ENCODE measurements at places on chromosomes 16 and 17.

- no peak for ATAC-seq
Measured at GRCh38 chr17:27576477-27577083, 54.4 kb upstream of the LGALS9 start.

DNA sequence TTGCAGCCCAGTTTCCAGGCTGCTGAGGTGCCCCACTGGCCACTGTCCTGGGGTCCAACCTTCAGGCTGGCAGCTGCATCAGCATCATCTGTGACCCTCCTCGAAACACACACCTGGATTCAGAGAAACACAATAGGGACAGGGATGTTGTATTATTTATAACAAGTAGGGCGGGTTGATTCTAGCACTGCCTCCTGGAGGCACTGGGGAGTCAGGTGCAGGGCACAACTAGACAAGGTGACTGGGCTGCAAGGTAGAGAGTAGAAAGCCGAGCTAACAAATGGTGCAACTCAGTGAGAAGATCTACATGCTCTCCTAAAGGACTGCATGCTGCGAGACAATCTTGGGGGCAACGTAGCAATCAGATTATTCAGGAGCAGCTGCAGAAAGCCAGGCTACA lies 317.3 kb downstream of the SLC39A11 start:
- ATAC-seq, result no peak

- no peak for ATAC-seq
Measured at GRCh38 chr16:28503470-28504259, 3.0 kb downstream of the IL27 start.

GRCh38 chr16:53707671-53708070 lies 3.7 kb downstream of the FTO start:
- ATAC-seq, result no peak

- no peak for ATAC-seq
Measured at GRCh38 chr16:65740711-65741110, 618.8 kb upstream of the CDH11 start.
